ENCODE measurements at places on chromosomes 2 and 18. TPM values are rescaled to one million over a fixed set of nuclear protein-coding genes. Genes with fewer than 3 reads are reported as not detected.
A peak's percentile ranks its signal among the peaks of the same experiment; 100 is the strongest.

The DOCK10 gene
- polyA plus RNA-seq = 13.9 TPM

The SERPINB7 gene
- 0.50 TPM for polyA plus RNA-seq

The NDUFAF7 gene
- 18.4 TPM for polyA plus RNA-seq

The ST8SIA3 gene
- not detected for polyA plus RNA-seq

The GPAT2 gene
- polyA plus RNA-seq = 2.8 TPM

The REG1A gene
- polyA plus RNA-seq = not detected

The TSPYL6 gene
- not detected for polyA plus RNA-seq

The GNAL gene
- polyA plus RNA-seq = 4.0 TPM

The CCDC138 gene
- 15.2 TPM for polyA plus RNA-seq

The ASXL3 gene
- 6.7 TPM for polyA plus RNA-seq

The TCF23 gene
- 0.62 TPM for polyA plus RNA-seq

The UXS1 gene
- polyA plus RNA-seq = 71.8 TPM

The RNF181 gene
- 140 TPM for polyA plus RNA-seq

The LYG2 gene
- 0.46 TPM for polyA plus RNA-seq

The C18orf54 gene
- polyA plus RNA-seq = 11.4 TPM

The GALNT1 gene
- 67.1 TPM for polyA plus RNA-seq

The DYNAP gene
- polyA plus RNA-seq = not detected

The TSHZ1 gene
- 36.5 TPM for polyA plus RNA-seq

GRCh38 chr2:64957109-64957903 lies 31.9 kb upstream of the SLC1A4 start:
- no peak for DNase-seq

DNA sequence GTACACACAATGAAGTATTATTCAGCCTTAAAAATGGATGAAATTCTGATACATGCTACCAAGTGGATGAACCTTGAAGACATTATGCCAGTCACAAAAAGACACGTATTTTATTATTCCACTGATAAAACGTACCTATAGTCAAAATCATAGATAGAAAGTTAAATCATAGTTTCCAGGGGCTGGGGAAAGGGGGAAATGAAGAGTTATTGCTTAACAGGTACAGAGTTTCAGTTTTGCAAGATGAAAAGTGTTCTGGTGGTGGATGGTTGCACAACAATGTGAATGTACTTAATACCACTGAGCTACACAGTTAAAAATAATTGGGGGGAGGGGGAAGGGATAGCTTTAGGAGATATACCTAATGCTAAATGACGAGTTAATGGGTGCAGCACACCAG lies 279.0 kb upstream of the STON1 start:
- DNase-seq = no peak

DNA sequence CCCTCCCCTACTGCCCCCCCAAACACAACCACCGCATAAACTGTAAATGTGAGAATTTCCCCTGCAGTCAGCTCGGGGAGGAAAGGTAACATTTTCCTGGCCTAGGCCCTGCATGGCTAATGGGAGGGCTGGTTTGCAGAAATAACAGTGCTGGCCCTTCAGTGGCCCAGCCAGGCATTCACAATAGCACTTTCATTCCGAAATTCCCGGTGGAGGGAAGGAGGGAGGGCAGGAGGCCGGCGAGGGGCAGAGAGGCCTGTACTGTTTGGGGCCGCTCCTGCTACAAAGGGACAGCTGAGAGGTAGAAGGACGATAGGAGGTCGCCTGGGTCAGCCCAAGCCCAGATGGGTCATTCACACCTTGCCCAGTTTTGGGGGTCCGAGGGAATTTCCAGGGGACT lies 11.3 kb downstream of the CYP26B1 start:
- DNase-seq = no peak

- no peak for DNase-seq
Measured at GRCh38 chr18:45059695-45060094, 379.0 kb downstream of the SETBP1 start.

GRCh38 chr2:69461404-69461803 lies 24.2 kb upstream of the NFU1 start:
- no peak for DNase-seq

DNA sequence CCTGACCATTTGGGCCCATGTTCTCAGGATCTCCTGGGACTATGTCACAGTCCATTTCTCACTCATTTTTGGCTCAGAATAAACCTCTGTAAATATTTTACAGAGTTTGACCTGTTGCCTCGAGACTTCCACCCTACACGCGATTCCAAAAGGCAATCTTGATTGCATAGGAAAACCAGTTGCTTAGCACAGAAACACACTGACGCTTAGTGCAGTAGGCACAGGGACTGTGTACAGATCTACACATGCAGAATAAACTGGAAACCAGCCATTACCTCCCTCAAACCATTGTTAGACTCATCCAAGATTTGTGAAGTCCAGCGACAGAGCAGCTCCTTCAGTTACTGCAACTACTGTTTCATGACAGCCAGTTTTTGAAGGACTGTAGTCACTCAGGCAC lies 73.0 kb downstream of the NCKAP5 start:
- DNase-seq = no peak

DNA sequence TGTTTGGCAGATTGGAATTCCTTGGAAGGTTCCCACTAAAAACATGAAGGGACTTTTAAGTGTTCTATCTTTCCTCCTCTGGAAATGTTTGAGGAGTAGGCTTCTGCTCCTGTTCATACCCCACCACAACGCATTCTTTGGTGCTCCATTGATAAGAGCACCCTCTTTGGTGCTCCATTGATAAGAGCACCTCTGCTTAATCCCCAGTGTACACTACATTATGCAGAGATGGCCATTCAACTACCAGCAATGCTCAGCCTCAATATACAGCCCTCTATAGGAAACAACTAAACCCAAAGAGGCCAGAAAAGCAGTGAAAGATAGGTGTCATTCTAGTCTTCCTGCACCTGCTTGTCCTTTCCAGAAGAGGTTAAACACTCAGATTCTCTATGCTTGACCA lies 1.8 kb upstream of the CHAC2 start:
- DNase-seq = no peak

- DNase-seq = no peak
Measured at GRCh38 chr2:79757526-79757925, 244.7 kb downstream of the CTNNA2 start.

- DNase-seq = peak; percentile 40
Measured at GRCh38 chr2:190069936-190070696, 7.6 kb upstream of the MSTN start.

DNA sequence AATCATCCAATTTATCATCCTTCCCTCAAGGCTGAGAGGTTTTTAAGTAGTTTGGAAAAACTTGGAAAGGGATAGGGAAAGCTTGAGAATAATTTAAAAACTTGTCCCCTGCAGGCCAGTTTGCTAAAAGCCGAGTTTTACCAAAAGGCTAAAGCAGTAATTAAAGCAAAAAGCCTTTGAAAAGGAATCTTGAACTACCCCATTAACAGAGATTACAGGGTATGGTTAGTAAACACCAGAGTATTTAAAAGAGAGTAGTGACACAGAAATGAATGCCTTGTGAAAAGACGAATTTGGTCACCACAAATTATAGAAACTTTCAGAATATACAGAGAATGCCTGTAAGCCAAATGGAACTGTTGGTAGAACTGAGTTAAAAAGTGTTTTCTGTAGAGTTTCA lies 85.0 kb downstream of the FMNL2 start:
- no peak for DNase-seq

GRCh38 chr2:100397118-100397860 lies 20.2 kb downstream of the CHST10 start:
- DNase-seq = no peak

GRCh38 chr2:72415241-72415661 lies 267.6 kb upstream of the CYP26B1 start:
- DNase-seq = no peak

GRCh38 chr2:85330839-85331636 lies 3.2 kb upstream of the TGOLN2 start:
- DNase-seq = no peak

DNA sequence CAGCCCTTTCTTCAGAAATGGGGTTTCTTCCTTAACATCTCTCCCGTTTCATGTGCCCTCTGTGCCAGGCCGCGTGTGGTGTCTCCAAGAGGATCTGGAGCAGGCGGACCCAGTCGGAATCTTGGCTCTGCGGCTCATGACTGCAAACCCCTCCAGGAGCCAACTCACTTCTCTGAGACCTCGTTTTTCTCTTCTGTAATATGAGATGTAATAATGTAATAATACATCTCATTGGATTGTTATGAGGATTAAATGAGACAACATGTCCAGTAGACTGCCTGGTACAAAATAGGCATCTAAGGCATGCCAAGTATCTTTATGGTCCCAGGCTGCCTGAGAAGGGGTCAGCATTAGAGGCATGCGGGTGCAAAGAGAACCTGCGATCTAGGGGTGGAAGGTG lies 221.3 kb upstream of the REV1 start:
- no peak for DNase-seq

DNA sequence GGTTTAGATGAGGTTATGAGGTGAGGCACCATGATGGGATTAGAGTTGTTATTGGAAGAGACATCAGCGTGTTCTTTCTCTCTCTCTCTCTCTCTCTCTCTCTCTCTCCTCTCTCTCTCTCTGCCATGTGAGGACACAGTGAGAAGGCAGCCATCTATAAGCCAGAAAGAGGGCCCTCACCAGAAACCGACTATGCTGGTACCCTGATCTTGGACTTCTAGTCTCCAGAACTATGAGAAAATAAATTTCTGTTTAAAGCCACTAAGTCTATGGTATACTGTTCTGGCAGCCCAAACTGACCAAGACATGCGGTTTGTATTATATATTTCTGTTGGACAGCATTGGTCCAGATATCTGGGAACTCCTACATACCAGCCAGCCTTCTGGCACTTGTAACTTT lies 3.5 kb upstream of the LIPG start:
- DNase-seq = no peak

- DNase-seq = no peak
Measured at GRCh38 chr18:60663060-60663989, 290.8 kb upstream of the MC4R start.

GRCh38 chr18:73023975-73024374 lies 156.2 kb upstream of the NETO1 start:
- no peak for DNase-seq

- DNase-seq = no peak
Measured at GRCh38 chr2:239611222-239611795, 210.5 kb upstream of the HDAC4 start.

GRCh38 chr2:150591496-150592285 lies 104.2 kb upstream of the RND3 start:
- no peak for DNase-seq

- DNase-seq = no peak
Measured at GRCh38 chr2:19491796-19492195, 133.4 kb upstream of the OSR1 start.

- no peak for DNase-seq
Measured at GRCh38 chr2:116911540-116911939, 903.0 kb upstream of the DDX18 start.

GRCh38 chr18:5380586-5380985 lies 85.1 kb upstream of the ZBTB14 start:
- DNase-seq = no peak

GRCh38 chr2:8438996-8439395 lies 242.9 kb upstream of the ID2 start:
- DNase-seq = no peak

GRCh38 chr2:135638825-135639224 lies 102.8 kb upstream of the UBXN4 start:
- DNase-seq = no peak

- DNase-seq = no peak
Measured at GRCh38 chr18:61336766-61337165, 3.5 kb downstream of the CDH20 start.

DNA sequence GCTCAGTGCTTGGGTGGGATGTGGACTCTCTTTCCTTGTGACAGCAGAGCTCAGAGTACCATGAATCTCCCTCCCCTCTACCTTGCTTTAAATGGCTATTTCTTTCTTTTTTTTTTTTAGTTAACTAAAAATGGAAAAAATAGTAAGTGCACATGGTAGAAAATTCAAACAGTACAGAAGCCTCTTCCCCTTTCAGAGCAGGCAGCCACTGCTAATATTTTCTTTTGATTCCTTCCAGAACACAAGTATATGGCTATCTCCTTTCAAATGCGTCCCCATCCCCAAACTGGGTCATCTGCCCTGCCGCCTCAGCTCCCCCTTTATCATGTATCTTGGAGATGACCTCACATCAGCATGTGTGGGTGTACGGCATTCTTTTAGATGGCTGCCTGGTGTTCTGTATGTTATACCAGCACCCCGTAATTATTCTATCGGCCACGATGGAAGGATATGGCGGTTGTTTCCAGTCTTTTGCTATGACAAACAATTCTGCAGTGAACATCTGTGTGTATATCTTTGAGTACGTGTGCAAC lies 70.5 kb upstream of the DLX2 start:
- no peak for DNase-seq

- no peak for DNase-seq
Measured at GRCh38 chr18:51006948-51007789, 22.8 kb upstream of the SMAD4 start.

DNA sequence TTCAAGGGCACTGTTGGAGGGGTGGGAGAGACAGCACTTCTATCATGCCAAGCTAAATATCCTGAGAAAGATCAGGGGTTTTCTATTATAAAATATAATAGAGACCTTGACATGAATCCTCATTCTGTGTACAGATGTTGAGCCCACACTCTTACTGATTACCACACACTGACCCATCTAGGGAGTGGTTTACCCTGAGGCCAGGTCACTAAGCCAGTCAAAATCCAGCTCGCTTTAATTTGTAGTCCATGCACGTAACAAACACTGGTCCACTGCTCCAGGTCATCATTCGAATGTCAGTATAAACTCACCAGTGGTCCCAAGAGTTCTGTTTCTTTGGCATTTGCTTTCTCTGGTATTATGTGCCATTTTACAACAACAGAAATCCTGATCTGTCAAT lies 96.4 kb downstream of the SLC8A1 start:
- no peak for DNase-seq

GRCh38 chr2:25129901-25130520 lies 38.4 kb downstream of the POMC start:
- DNase-seq = no peak
